ENCODE measurements at places on chromosomes 3 and 15.

DNA sequence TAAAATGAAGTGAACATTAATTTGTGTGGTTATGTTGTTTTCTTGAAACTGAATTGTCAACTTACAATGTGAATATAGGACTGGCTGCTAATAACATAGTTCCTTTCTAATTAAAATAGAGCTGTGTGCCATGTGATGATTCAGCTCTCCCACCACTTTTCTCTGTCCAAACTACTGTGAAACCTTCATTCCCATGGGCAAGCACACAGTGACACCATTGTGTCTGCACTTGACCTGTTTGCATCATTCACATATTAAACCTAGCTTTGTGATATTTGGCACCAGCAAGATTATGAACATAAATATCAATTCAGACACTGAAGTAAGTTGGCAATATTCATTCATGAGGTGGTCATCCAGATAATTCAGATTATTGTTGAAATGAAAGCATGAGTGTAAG is 78.8 kb upstream of the TCF12 start:
- DNase-seq = no peak

GRCh38 chr3:175951047-175951694 is 1092.0 kb downstream of the NAALADL2 start:
- no peak for DNase-seq

- DNase-seq = no peak
These were observed 962.3 kb downstream of the EPHA3 start for GRCh38 chr3:90069748-90070147.

GRCh38 chr3:94587291-94587690 is 524.4 kb downstream of the NSUN3 start:
- no peak for DNase-seq

GRCh38 chr3:72590732-72591221 is 257.5 kb downstream of the SHQ1 start:
- DNase-seq = no peak

- no peak for DNase-seq
These were observed 5.6 kb upstream of the SLC33A1 start for GRCh38 chr3:155859859-155860258.

DNA sequence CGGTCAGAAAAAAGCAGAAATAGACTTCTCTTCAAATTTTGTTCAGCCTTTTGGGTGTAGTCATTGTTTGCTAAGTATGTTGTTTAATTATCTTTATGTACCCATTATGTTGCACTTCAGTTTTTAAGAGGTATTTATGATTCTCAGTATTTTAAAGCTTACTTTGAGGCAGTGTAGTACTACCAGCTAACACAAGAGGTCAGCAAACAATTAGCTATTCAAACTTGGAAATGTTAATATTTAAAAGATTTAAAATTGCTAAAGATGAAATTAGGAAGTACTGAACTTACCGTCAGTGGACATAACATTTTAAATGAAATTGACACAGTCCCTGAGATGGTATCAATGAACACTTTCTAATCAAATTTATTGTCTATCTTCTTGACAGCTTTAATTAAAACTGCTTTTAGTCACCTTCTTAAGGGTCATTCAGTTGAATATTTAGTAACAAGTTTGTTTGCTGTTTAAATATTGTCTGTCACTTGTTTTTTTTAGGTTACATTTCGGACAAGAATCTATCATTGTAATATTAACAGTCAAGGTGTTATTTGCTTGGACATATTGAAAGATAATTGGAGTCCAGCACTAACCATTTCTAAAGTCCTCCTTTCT is 28.1 kb downstream of the NKIRAS1 start:
- no peak for DNase-seq

- no peak for DNase-seq
These were observed 94.4 kb downstream of the DTWD1 start for GRCh38 chr15:49715211-49715610.

DNA sequence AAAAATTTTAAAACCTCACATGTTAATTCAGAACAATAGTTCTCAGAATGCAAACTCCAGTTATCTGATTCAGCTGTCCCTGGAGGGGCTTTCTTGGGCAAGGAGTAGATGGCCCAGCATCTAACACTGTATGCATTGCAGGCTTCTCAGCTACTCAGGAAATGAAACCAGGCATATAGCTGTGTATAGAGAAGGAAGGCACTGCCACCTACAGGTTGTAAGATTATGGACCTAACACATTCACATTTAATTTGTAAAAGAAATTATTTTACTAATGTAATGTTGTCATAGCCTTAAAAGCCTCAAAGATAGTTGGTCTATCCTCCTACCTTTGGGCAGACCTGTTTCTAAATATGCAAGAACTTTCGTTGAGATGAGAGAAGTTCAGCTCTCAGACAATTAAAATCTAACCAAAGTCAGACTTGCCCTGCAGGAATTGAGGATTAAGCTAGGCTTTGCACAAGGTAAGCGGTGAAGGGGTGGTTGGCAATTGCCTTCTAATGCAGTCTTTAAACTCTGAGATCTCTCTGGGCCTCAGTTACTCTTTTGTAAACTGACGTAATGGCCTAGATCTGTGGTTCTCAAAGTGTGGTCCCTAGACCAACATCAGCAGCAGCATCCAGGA is 132.8 kb upstream of the SLC24A5 start:
- DNase-seq = no peak

- DNase-seq = no peak
These were observed 15.3 kb downstream of the APBA2 start for GRCh38 chr15:28900892-28901586.

- no peak for DNase-seq
These were observed 716.8 kb upstream of the BCHE start for GRCh38 chr3:166554023-166554422.

DNA sequence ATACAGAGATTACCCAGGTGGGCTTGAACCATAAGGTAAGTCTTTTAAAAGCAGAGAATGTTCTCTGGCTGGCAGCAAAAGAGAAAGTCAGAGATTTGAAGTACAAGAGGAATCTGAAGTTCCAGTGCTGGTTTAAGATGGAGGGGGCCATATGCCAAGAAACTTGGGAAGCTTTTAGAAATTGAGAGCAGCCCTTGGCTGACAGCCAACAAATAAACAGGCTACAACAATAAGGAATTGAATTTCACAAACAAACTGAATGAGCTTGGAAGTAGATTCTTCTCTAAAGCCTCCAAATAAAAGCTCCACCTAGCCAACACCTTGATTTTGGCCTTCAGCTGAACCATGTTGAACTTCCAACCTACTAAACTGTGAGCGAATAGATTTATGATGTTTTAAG is 85.7 kb downstream of the TRIM42 start:
- DNase-seq = no peak

DNA sequence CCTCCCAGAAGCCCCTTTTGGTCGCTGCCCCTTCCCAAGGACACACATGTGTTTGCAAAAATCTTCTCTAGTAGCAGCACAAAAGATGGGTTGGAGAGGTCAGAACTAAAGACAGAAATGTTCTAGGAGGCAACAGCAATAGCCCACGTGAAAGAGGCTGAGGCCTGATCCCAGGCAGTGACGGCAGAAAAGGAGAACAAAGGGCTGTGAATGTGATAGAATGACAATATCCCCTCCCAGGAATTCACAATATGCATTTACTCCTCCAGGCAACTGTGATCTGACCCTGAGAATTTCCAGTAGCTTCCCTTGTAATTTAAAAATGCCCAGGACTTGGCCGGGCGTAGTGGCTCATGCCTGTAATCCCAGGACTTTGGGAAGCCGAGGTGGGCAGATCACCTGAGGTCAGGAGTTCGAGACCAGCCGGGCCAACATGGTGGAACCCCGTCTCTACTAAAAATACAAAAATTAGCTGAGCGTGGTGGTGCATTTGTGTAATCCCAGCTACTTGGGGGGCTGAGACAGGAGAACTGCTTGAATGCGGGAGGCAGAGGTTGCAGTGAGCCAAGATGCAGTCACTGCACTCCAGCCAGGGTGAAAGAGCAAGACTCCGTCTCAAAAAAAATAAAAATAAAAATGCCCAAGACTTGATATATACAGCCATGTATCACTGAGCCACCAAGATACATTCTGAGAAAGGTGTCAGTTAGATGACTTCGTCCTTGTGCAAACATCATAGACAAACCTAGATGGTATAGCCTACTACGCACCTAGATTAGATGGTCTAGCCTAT is 43.6 kb upstream of the PIAS1 start:
- no peak for DNase-seq

GRCh38 chr3:89227218-89227617 is 119.8 kb downstream of the EPHA3 start:
- DNase-seq = no peak
